Thyroid gland (tissue), 4 donors: ENCODE measurements at places on chromosomes 3 and 15. TPM values are rescaled to one million over a fixed set of nuclear protein-coding genes. Genes with fewer than 3 reads are reported as not detected.
A peak's percentile ranks its signal among the peaks of the same experiment; 100 is the strongest.

C3orf52 gene
- 36.4 TPM for total RNA-seq

RIOX2 gene
- 61.6 TPM for total RNA-seq

UPK1B gene
- not detected for total RNA-seq

DPPA2 gene
- total RNA-seq, result not detected

ACOX2 gene
- total RNA-seq, result 42.4 TPM

SYNPR gene
- total RNA-seq, result 0.63 TPM

GRCh38 chr3:46947981-46948791 lies 28.4 kb downstream of the CCDC12 start:
- peak overlapping the region; percentile 79 for H3K27ac ChIP-seq
- DNase-seq, result peak; percentile 58
- H3K27me3 ChIP-seq, result no peaks in the 10 kb centered on the region
- peaks cover 64% of the 10 kb centered on the region for H3K4me1 ChIP-seq
- no peaks in the 10 kb centered on the region for H3K36me3 ChIP-seq

DNA sequence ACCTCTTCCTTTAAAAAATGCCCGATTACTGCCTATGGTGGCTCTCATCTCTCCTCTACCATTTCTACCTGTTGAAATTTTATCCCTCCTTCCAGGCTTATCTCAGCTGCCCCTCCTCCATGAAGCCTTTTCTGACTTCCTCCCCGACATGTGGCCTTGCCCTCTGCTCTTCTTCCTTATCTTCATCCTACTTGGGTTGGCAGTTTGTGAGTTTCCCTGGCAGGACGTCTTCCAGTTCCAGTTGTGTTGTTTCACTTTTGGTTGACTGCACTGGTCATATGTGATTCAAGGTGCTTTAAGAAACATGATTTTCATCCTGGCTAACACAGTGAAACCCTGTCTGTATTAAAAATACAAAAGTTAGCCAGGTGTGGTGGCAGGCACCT lies 4.4 kb downstream of the DLL4 start:
- DNase-seq, result no peak
- H3K4me1 ChIP-seq, result peaks cover 27% of the 10 kb centered on the region
- H3K27ac ChIP-seq, result no peak overlapping the region
- H3K27me3 ChIP-seq, result peaks cover under 1% of the 10 kb centered on the region
- no peak overlapping the region for H3K4me3 ChIP-seq

GRCh38 chr3:129702934-129703712 lies 96.6 kb upstream of the PLXND1 start:
- no peaks in the 10 kb centered on the region for H3K36me3 ChIP-seq
- H3K4me1 ChIP-seq, result no peaks in the 10 kb centered on the region
- DNase-seq, result no peak
- H3K27me3 ChIP-seq, result no peaks in the 10 kb centered on the region

GRCh38 chr3:196654735-196655090 lies 15.2 kb downstream of the NRROS start:
- H3K27ac ChIP-seq, result no peak overlapping the region
- no peaks in the 10 kb centered on the region for H3K36me3 ChIP-seq
- no peak for DNase-seq
- no peaks in the 10 kb centered on the region for H3K27me3 ChIP-seq

GRCh38 chr3:27540231-27540630 lies 56.0 kb upstream of the SLC4A7 start:
- H3K36me3 ChIP-seq, result no peaks in the 10 kb centered on the region
- no peak overlapping the region for H3K4me3 ChIP-seq
- no peaks in the 10 kb centered on the region for H3K27me3 ChIP-seq
- H3K4me1 ChIP-seq, result peaks cover 5% of the 10 kb centered on the region
- H3K27ac ChIP-seq, result no peak overlapping the region

- no peaks in the 10 kb centered on the region for H3K36me3 ChIP-seq
- H3K27ac ChIP-seq, result peak overlapping the region; percentile 95
- DNase-seq, result peak; percentile 66
- no peaks in the 10 kb centered on the region for H3K27me3 ChIP-seq
- peaks cover 40% of the 10 kb centered on the region for H3K4me1 ChIP-seq
Observed at GRCh38 chr15:25437777-25438600, 835 bp downstream of the UBE3A start.

GRCh38 chr15:33209575-33210481 lies 15.3 kb upstream of the FMN1 start:
- H3K36me3 ChIP-seq, result no peaks in the 10 kb centered on the region
- no peak overlapping the region for H3K4me3 ChIP-seq
- no peak for DNase-seq
- H3K27me3 ChIP-seq, result no peaks in the 10 kb centered on the region
- H3K4me1 ChIP-seq, result no peaks in the 10 kb centered on the region

DNA sequence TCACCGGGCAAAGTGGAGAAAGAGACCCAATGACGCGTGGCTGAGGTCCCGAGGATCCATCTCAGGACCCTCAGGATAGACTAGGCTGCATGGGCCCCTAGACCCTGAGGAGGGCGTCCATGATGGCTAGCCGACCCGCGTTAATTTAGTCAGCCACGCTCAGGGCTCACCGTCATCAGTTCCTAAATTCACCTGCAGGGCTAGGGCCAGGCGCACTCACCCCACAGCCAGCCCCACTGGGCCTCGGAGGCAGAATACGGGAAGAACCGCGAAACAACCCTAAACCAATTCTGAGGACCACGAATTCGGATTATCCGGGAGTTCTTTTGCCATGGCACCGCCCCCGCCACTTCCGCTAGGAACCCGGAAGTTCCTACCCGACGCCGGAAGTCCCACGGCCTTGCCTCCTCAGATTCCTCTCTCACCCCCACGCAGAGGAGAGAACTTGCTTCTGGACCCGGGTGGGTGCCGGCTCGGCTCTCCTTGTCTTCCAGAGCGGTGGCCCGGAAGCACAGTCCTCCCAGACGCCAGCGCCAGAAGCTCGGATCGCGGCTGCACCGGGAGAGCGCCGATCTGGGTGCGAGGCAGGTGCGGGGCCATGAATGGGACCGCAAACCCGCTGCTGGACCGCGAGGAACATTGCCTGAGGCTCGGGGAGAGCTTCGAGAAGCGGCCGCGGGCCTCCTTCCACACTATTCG lies at the start of the genes EAF1 and METTL6:
Gene EAF1 (plus strand): TSS at position 417 of the 699 bp plus-strand sequence. CDS start 182 bp downstream, at position 599.
Gene METTL6 (minus strand): TSS at position 363 of the 699 bp plus-strand sequence. CDS start 1,033 bp downstream, outside the sequence.
- peak; percentile 86 for DNase-seq
- H3K27ac ChIP-seq, result peak within 1 kb of the TSS; percentile 62
- H3K4me1 ChIP-seq, result peaks cover 17% of the 10 kb centered on the region
- peaks cover 7% of the 10 kb centered on the region for H3K36me3 ChIP-seq
- peak within 1 kb of the TSS; percentile 71 for H3K4me3 ChIP-seq

GRCh38 chr3:61872077-61872706 lies 310.8 kb downstream of the PTPRG start:
- no peaks in the 10 kb centered on the region for H3K27me3 ChIP-seq
- no peak overlapping the region for H3K4me3 ChIP-seq

DNA sequence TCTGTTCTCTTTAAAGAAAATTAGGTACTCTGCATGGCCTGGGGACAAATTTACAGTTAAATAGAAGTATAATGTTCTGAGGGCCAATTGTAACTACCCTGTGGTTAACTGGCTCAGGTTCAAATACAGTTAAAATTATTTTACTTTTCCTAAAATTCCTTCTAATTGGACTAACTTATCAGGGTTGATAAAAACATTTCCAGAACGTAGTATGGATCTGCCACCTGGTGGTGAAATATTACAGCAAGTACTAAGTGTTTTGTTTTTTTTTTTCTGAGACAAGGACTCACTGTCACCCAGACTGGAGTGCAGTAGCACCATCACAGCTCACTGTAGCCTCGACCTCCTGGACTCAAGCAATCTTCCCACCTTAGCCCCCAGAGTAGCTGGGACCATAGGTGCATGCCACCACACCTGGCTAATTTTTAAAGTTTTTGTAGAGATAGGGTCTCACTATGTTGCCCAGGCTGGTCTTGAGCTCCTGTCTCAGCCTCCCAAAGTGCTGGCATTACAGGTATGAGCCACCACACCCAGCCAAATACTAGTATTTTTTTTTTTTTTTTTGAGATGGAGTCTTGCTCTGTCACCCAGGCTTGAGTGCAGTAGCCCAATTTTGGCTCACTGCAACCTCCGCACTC lies 29.2 kb downstream of the NEO1 start:
- no peak overlapping the region for H3K4me3 ChIP-seq
- no peaks in the 10 kb centered on the region for H3K4me1 ChIP-seq
- no peak overlapping the region for H3K27ac ChIP-seq
- no peak for DNase-seq

DNA sequence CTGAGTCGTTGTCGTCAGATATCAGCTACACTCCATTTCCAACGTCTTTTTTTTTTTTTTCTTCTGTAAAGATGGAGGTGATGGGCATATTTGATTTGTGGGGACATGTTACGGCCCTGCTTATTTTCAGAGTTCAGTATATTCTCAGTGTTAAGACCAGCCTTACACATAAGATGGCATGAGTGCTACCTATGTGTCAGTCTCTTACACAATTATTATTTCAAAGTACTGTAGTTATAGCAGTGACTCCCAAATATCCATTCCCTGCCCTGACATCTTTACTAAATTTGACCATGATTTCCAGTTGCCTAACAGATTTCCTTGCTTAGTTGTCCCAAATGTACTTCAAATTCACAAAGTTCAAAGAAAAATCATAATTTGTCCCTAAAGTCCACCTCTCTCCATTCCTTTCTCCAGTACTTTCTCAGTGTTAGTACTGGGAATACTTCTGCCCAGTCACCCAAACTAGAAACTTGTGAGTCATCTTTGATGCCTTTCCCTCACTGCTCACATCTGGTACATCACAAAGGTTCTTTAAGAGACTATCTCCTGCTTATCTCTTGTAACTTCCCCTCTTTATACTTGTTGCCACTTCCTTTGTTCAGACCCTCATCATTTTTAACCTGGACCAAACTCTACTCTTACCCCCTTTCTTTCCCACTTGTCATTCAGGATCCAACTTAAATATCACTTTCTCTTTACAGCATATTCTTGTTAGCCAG lies 67.0 kb downstream of the ZNF609 start:
- no peak for DNase-seq
- H3K36me3 ChIP-seq, result no peaks in the 10 kb centered on the region
- H3K4me3 ChIP-seq, result no peak overlapping the region

DNA sequence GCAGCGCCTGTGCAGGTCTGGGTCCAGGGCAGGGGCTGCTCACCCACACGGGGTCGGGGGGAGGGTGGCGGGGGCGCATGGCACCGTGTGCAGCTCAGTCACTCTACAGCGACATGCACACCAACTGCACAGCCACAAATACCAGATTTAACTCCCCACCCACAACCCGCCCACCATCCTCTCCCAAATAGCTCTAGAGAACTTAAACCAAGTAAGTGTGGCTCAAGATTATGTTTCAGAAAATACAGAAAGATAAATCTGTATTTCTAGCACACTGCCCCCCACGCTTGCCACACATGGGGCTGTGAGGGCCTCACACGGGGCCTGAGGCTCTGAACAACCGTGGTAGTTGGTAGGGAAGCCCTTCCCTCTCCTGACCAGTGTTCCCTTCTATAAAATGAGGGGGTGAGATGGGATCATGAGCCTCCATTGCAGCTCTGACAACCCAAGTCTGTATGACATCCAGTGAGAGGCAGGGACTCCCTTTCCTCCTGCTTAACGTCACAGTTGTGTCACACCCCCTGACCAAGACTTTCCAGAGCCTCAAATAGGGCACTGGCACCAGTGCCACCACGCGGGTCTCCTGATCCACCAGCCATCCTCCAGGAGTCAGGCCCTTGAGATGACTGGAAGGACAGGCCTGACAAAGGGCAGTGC lies 23.1 kb downstream of the POC1A start:
- no peak overlapping the region for H3K27ac ChIP-seq
- H3K36me3 ChIP-seq, result no peaks in the 10 kb centered on the region
- H3K4me1 ChIP-seq, result peaks cover 8% of the 10 kb centered on the region
- DNase-seq, result no peak
- H3K27me3 ChIP-seq, result no peaks in the 10 kb centered on the region

DNA sequence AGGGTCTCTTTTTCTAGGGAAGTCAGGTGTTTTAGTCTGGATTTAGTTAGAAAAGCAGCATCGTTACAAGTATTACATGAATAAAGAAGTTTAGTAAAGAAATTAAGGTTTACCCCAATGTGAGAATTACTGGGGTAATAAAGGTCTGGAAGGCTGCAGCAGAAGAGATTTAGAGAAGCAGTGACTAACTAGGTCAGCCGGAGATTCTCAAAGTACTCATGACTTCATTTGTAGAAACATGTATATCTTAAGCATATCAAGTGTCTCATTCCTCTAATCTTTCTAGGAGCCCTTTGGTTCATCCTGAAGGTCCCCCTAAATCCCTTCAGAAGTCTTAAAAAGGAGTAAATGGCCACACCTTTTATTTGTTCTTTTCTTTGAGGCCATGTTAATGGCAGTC lies 26.0 kb downstream of the DTWD1 start:
- H3K36me3 ChIP-seq, result no peaks in the 10 kb centered on the region
- no peaks in the 10 kb centered on the region for H3K27me3 ChIP-seq
- peak overlapping the region; percentile 81 for H3K27ac ChIP-seq

DNA sequence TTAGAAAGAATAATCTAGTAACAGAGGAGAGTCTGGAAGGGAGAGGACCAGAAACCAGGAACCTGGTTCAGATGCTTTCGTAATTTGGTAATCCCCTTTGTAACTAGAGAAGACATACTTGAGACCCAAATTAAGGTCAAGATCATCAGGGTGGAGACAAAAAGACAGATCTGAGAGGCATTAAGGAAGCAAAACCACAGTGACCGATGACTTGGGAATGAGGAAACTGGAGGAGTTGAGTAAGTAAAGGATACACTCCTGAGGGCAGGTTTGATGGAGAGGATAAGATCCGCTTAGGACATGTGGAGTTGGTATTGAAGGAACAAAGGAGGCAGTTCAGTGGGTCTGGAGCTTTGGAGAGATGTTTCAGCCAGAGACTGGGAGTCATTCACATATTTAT lies 23.6 kb upstream of the BCL2A1 start:
- no peaks in the 10 kb centered on the region for H3K27me3 ChIP-seq
- H3K4me3 ChIP-seq, result no peak overlapping the region
- DNase-seq, result no peak
- H3K27ac ChIP-seq, result no peak overlapping the region
- no peaks in the 10 kb centered on the region for H3K4me1 ChIP-seq

DNA sequence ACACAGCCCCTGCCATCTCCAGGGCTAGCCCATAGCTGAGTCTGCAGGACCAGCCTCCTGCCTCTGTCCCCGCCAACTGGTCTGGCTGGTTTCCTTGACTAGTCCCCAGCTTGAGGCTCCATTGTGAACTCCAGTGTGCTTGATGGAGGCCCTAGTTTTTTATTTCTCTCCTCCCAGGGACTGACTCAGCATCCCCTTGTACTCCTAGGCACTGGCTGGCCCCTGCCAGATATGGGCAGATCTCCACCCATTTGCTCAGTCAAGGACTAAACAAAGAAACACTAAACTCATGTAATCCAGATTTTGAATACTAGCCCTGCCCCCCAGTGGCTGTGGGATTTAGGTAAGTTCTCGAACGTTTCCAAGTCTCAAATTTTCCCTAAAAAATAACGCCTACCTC lies 415.4 kb upstream of the RORA start:
- H3K27ac ChIP-seq, result no peak overlapping the region
- DNase-seq, result no peak
- H3K4me3 ChIP-seq, result no peak overlapping the region
- H3K4me1 ChIP-seq, result no peaks in the 10 kb centered on the region
- H3K36me3 ChIP-seq, result no peaks in the 10 kb centered on the region
